ENCODE measurements at places on chromosomes 6 and 20.

DNA sequence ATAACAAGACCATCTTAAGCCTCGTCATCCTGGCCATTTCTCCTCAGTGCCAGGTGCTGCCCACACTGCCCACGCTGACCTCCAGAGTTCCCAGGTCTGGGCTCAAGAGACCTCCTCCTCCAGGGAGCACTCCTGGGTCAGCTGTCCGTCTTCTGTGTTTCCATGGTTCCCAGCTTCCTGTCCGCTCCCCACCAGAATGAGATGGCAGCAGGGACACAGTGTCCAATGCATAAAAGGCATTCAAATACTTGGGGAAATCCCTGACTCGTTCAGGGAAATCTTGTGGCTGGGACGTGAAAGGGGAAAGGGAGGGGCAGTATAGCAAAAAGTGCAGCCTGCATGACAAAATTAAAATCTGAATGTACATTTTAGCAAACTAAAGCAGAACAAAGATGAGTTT, 54.3 kb downstream of the SLC23A2 start:
- no peak for DNase-seq

DNA sequence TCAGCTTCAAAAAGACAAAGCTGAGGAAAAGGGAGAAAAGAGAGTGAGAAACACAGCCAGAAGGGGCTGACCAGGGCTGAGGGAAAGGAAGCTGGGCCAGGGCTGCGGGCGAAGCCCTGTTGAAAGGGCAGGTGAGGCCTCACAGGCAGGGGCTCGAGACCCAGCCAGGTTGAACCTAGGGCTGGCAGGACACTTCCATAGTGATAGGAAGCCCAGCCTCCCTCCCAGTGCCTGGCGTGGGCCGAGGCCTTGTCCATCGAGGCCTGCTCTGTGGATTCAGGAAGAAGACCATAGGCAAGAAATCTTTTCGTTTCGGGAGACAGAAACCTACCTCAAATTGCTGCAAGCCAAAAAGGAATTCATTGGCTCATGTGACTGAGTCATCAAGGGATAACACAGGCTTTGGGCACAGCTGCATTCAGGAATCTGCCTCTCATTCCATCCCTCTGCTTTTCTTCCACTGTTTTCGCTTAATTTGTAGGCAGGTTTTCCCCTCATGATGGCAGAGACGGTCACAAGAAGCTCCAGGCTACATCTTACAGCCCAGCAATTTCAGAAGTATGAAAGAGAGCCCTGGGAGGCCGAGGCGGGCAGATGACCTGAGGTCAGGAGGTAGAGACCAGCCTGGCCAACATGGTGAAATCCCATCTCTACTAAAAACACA, 311.1 kb upstream of the SULF2 start:
- DNase-seq: no peak

GRCh38 chr6:110055387-110055735, 77.2 kb downstream of the GPR6 start:
- DNase-seq: peak; percentile 81

GRCh38 chr6:87251225-87251624, 71.2 kb upstream of the SMIM8 start:
- no peak for DNase-seq

DNA sequence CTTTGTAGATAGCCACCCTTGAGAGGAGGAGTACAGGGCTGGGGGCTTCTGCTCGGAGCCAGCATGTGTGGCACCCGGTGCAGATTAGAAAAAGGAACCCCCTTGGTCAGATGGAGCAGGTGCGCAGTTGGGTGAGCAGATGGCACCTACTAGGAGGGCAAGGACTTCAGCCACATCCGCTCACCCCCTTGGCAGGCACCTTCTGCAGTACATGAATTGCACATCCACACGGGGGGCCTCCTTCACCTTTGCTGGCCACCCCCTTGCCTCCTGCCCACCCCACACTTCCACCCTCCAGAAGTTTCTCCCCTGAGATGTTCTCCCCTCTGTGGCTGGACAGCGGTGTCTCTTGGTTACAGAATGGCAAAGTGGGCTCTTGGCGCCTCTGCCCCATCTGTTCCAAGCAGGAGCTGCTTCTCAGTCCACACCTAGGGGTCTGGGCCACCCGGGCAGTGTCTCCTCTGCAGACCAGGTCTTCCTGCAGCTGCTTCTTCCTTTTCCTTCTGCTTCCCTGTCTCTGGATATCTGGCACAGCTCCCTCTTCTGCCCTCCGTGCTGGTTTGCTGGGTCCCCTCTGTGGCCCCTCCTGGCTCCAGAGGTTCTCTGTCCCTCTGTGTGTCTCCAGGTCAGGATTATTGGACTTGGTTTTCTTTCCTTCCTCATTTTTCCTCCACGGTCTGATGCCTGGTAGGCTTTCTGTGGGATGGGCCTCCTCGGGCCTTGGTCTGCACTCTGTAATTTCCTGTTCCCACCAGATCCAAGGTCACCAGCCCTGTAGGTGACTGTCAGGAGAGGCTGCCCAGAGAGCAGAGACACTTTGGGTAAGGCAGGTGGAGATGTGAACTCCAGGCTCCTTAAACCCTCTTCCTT, 4.1 kb downstream of the MDFI start:
- DNase-seq: no peak

GRCh38 chr6:138187156-138187555, 25.4 kb downstream of the ARFGEF3 start:
- DNase-seq: no peak

DNA sequence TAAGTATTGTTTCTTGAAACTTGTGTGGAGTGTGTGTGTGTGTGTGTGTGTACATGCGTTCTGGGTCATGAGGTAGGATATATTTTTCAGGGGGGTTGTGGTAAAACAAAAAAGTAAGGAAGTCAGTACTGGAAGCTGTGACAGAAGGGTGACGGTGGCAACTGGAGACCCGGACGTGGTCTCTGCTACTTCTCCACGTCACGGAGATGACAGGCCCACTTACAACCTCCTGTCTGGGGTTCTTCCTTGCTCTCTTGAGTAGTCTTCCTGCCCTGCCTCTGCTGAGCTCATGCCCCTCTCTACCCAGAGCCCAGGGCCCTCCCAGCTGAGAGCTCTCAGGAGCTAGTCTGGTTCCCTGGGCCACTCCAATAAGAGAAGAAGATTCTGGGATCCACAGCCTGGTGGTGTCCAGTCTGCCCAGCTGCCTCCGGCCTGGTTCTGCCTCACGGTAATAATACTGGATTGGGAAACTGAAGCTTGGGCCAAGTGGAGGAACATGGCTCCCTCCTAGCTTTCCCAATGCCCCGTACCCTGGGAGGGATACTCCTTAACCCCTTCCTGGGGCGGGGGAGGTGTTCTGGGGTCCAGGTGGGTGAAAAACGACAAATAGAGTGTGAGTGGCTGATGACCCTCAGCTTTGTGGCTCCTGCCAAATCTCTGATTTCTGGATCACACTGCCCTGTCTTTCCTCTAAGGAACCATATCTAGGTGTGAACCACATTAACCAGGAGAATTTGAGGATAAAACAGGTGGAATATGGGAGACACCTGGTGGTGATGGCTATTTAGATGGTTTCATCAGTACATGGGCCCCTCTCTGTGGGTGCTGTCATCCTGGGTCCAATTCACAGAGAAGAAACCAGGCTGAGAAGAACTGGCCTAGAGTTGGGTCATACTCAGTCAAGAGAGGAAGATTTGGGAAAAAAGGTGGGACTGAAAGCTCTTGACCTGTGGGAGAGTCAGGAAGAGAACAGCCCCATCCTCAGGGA, 27.2 kb downstream of the VEGFA start:
- no peak for DNase-seq

Measured in NCI-H526 (cell line).